ENCODE measurements at places on chromosomes 1 and 21.
A peak's percentile ranks its signal among the peaks of the same experiment; 100 is the strongest.

DNA sequence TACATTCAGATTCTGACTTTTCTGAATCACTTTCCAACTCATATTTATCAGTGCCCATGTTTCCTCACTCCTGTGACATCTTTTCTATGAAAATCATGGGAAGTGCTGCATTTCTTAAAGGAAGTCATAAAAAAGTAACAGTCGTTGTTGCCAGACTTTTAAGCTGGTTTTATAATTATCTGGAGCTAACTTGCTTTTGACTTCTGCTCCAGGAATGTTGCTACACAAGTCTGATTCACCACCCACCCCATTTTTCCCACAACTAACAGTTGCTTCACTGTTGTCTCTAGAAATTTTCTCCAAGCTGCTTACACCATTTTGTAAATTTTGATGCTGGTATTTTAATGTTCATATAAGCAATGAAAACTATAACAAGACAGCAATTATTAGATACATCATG is 12.2 kb downstream of the FCRLB start:
- no peaks in the 10 kb centered on the region for H3K36me3 ChIP-seq
- no peak overlapping the region for H3K27ac ChIP-seq
- H3K4me1 ChIP-seq: peaks cover 12% of the 10 kb centered on the region
- H3K4me3 ChIP-seq: no peak overlapping the region

DNA sequence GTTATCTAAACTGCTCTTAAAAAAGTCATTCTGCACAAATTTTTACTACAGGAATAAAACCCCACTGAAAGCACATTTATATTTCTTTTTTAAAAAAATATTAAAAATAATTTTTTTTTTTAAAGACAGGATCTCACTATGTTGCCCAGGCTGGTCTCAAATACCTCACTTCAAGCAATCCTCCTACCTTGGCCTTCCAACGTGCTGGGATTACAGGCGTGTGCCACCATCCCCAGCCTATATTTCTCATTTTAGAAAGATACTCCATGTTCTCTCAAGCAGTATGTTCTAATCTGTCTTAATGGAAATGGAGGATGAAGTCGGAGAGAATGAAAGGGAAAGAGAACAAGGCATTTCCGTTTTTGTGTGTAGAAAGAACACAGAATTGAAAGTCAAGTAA is 17.1 kb downstream of the USP24 start:
- H3K27ac ChIP-seq: no peak overlapping the region
- no peak for DNase-seq

- peaks cover 16% of the 10 kb centered on the region for H3K4me1 ChIP-seq
- no peak for DNase-seq
- no peak overlapping the region for H3K27ac ChIP-seq
Observed at GRCh38 chr1:47894410-47895278, 102.5 kb downstream of the TRABD2B start.

DNA sequence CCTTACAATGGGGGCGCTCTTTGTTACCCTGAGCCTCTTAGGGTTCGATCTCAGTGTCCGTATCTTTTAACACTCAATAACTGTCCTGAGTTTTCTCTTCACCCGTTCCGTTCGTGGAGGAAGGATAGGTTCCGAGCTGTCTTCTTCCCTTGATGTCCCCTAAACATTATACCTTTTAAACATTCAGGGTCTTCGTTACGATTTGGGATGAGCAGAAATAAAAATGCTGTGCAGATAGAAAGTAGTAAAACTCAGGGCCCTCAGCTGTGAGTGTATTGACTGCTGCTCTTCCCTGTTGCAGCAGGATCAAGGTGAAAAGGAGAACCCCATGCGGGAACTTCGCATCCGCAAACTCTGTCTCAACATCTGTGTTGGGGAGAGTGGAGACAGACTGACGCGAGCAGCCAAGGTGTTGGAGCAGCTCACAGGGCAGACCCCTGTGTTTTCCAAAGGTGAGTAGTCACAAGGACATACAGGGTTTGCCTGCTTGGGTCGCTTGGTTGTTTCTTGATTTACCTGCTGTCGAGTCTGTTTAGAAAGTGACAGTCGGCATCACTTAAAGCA is 784 bp downstream of the RPL11 start:
- DNase-seq: no peak
- peaks cover 31% of the 10 kb centered on the region for H3K36me3 ChIP-seq
- H3K4me1 ChIP-seq: peaks cover 32% of the 10 kb centered on the region
- H3K27ac ChIP-seq: peak overlapping the region; percentile 99
- peak overlapping the region; percentile 97 for H3K4me3 ChIP-seq
- no peaks in the 10 kb centered on the region for H3K27me3 ChIP-seq

GRCh38 chr1:19435181-19435580 is 50.2 kb downstream of the CAPZB start:
- H3K36me3 ChIP-seq: no peaks in the 10 kb centered on the region
- DNase-seq: no peak
- H3K27me3 ChIP-seq: no peaks in the 10 kb centered on the region
- H3K27ac ChIP-seq: no peak overlapping the region

DNA sequence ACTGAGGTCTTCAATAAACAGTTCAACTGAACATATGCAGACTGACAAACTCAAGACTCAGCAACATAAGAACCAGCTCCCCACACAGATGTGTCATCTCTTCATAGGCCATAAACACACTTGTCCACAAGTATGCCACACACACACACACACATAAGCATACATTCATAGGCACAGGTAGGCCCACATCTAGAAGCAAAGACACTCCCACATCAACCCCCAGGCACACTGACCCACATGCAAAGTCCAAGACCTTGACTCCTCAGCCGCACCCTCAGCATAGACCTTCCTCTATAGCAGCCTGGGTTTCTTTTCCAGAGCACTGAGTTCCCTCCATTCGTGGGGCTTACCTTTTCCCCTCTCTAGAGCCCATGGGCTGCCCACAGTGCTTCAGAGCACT is 1.4 kb downstream of the LAD1 start:
- peak overlapping the region; percentile 45 for H3K27ac ChIP-seq
- H3K4me1 ChIP-seq: peaks cover 44% of the 10 kb centered on the region
- H3K27me3 ChIP-seq: no peaks in the 10 kb centered on the region
- H3K36me3 ChIP-seq: peaks cover 2% of the 10 kb centered on the region
- DNase-seq: no peak

GRCh38 chr1:185479796-185480195 is 162.8 kb upstream of the IVNS1ABP start:
- H3K27ac ChIP-seq: peak overlapping the region; percentile 65
- peaks cover 28% of the 10 kb centered on the region for H3K4me1 ChIP-seq
- no peak for DNase-seq

GRCh38 chr1:235160383-235160956 is 580 bp downstream of the RBM34 start:
- H3K27me3 ChIP-seq: no peaks in the 10 kb centered on the region
- DNase-seq: no peak
- H3K27ac ChIP-seq: peak overlapping the region; percentile 98
- H3K4me3 ChIP-seq: peak overlapping the region; percentile 97

GRCh38 chr1:73604739-73605138 is 593.2 kb downstream of the LRRIQ3 start:
- no peak overlapping the region for H3K4me3 ChIP-seq
- no peak for DNase-seq
- H3K27ac ChIP-seq: no peak overlapping the region
- peaks cover 3% of the 10 kb centered on the region for H3K4me1 ChIP-seq
- H3K27me3 ChIP-seq: peaks cover 24% of the 10 kb centered on the region
- no peaks in the 10 kb centered on the region for H3K36me3 ChIP-seq

DNA sequence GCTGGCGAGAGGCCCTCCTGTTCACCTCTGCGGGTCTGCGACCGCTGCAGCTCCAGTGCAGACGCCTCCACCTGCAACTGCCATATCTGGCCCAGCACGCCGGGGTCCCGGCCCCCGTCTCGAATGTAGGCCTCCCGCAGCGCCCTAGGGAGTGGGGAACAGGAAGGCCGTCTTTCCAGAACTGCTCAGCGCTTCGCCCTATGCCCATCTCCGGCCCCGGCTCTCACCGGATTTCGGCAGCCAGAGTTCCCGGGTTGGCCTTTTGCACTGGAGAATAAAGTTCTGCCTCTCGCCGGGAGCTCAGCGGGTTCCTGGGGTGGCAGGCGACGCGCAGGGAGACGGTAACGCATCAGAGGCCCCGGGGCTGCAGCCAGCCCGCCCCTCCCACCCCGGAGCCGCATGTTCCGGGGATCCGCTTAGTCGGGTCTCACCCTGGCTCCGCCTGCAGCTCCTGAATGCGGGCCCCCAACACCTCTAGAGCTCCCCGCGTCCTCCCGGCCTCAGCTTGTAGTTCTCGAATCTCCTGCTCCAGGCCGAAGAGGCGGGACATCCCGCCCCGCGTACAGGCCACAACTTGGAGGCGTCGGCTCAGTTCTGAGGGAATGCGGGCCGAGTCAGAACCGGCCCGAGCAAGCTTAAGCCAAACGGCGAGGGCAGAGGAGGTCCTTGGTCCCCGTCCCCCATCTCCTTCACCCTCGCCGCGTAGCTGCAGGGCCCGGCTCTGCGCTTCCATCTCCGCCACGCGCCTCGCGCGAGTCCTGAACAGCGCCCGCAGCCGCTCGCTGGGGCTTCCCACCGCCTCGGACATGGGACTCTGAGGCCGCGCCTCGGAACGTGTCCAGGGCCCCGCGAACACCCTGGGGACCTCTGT is 1.1 kb downstream of the CCDC17 start:
- no peak overlapping the region for H3K4me3 ChIP-seq
- H3K27me3 ChIP-seq: no peaks in the 10 kb centered on the region
- H3K4me1 ChIP-seq: no peaks in the 10 kb centered on the region
- peaks cover 21% of the 10 kb centered on the region for H3K36me3 ChIP-seq

DNA sequence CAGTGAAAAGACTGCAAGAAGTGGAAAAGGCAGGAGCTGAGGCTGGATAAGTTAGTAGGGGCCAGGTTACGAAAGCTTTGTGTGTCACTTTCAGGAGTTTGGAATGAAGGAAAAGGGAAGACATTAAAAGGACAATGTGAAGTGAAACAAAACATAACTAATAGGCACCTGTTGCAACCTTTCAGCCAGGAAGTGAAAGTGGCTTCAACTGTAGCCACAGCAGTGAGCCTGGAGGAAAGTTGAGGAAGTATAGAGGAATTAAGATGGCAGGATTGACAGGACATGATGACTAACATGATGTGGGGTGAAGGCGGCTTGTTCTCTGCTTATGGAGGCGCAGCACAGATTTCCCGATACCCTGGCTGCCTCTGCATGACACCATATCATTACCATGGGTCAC is 68.9 kb downstream of the C4BPA start:
- no peaks in the 10 kb centered on the region for H3K27me3 ChIP-seq
- H3K4me1 ChIP-seq: no peaks in the 10 kb centered on the region
- DNase-seq: no peak
- H3K27ac ChIP-seq: no peak overlapping the region
- no peaks in the 10 kb centered on the region for H3K36me3 ChIP-seq
- H3K4me3 ChIP-seq: no peak overlapping the region

Data from progenitor cell of endocrine pancreas (in vitro differentiated cells).